ENCODE measurements at places on chromosomes 2 and 18.

- no peak for DNase-seq
Observed at GRCh38 chr2:169778446-169778845, 20.2 kb upstream of the SSB start.

- DNase-seq, result no peak
Observed at GRCh38 chr2:74188018-74188601, 9.4 kb upstream of the MOB1A start.

GRCh38 chr2:151976945-151977353 lies 121.9 kb downstream of the CACNB4 start:
- no peak for DNase-seq

DNA sequence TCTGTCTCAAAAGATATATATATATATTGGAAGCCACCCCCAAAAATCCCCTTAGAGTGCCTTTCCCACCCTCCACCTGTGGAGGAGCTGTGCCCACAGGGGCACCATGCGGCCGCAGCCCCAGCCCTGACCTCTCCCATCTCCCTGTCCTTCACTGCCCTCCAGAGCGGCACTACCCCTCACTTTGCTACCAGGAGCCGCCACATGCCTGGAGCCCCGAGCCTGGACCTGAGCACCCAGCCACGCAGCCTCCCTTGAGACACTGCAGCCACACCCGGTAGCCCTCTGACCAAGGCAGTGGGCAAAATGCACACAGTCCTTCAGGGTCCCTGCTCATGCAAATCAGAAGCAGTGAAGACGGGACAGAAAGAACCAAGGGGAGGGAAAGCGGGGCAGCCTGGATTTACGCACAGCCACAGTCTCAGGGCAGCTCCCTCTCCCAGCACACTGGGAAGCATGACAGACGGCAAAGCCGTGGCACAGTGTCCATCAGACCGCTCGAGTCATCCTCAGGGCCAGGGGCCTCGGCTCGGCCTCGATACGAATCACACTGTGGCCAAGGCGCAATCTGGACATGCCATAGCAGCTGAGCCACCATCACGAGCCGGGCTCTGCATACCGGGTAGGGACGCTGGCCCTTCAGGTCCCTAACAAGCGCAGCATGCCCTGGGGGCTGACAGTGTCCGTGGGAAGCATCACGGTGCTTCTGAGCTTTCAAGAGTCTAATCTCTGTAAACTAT lies 10.1 kb downstream of the HDAC4 start:
- DNase-seq, result no peak

GRCh38 chr2:30356071-30356470 lies 91.0 kb upstream of the LCLAT1 start:
- DNase-seq, result no peak

DNA sequence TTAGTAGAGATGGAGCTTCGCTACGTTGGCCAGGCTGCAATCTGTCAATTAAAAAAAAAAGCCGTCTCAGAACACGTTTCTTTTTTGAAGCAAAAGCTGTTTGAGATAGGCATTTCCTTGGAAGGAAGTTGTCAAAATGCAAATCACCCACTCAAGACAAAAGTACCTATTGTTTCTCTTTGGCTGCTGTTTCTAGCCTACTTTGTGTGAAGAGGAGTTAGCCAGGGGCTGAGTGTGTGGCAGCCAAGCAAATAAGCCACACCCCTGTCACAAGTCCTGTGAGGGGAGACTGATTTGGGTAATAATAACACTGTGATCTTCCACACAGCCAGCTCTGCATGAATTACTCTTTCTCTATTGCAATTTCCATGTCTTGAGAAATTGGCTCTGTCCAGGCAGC lies 47.4 kb upstream of the CDCA7 start:
- DNase-seq, result no peak

- no peak for DNase-seq
Observed at GRCh38 chr18:48961547-48961946, 10.8 kb upstream of the SMAD7 start.

DNA sequence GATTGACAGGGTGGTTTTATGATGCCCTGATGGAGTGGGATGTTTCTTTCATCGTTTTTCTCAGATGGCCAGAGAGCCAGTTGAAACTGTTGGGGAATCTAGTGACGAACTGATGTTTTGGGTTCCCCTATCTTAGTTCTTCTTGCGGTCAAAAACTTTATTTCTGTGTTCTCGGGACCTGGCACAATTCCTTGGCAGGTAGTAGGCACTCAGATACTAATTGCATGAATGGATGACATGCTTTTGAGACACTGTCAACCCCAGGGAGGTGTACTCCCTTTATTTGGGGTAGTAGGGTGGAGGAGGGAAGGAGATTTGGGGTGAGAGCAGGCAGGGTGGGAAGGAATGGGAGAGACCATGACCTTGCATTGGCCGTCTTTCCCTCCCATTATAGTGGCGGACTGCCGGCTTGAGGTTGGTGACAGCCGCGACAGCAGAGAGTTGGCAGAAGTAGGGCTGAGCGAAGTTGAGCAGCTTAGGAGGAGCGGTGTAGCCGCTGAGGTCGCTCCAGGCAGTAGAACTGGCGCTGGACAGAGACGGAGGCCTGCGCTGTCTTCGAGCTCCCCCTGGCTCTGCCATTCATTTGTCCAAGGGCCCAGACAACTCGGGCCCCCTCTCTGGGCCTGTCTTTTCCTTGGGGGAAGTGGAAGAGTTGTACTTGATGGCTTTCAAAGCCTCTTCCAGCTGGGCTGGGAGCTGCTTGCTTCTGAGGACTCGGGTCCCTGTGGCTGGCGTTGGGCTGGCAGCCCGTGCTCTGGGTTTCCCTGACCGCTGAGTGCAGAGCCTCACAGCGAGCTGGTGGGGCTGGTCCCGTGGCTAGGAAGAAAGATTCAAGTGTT lies 2.6 kb downstream of the TET3 start:
- peak; percentile 45 for DNase-seq

GRCh38 chr2:42046819-42047487 lies 868 bp upstream of the PKDCC start:
- DNase-seq, result peak; percentile 4

- no peak for DNase-seq
Observed at GRCh38 chr18:35075132-35075531, 33.9 kb downstream of the MAPRE2 start.

Measured in activated naive CD4-positive, alpha-beta T cell treated with Interleukin-2 at 50 U/mL for 16 hours (primary cell).